ENCODE measurements at places on chromosomes 7 and 10. TPM values are rescaled to one million over a fixed set of nuclear protein-coding genes. Genes with fewer than 3 reads are reported as not detected.

Gene HHEX
- 9.2 TPM for total RNA-seq

Gene MARCHF5
- total RNA-seq, result 21.0 TPM

Gene ITIH5
- total RNA-seq, result 3.6 TPM

Gene TAX1BP1
- 114 TPM for total RNA-seq

Gene C10orf143
- total RNA-seq, result 0.13 TPM

Gene SYNPO2L
- not detected for total RNA-seq

Gene SEMA3A
- 52.1 TPM for total RNA-seq

Gene ITPRID1
- not detected for total RNA-seq

Gene GNAT3
- not detected for total RNA-seq

Gene TRIL
- 1.8 TPM for total RNA-seq

Gene NPFFR1
- not detected for total RNA-seq

Gene NFKB2
- 37.6 TPM for total RNA-seq

Gene TUBAL3
- total RNA-seq, result not detected

Gene FAM241B
- total RNA-seq, result 0.39 TPM

Gene OR6V1
- not detected for total RNA-seq

Gene PIK3AP1
- total RNA-seq, result not detected

Gene FLNC
- total RNA-seq, result 324 TPM

Gene PON3
- total RNA-seq, result 0.13 TPM

Gene ARHGEF5
- total RNA-seq, result 2.0 TPM

Gene FGL2
- 86.5 TPM for total RNA-seq

Gene GPR15LG
- not detected for total RNA-seq

Gene ZNF467
- 1.6 TPM for total RNA-seq

Gene SPDYE16
- total RNA-seq, result not detected

Gene PDE1C
- total RNA-seq, result 89.5 TPM

Gene OPN4
- total RNA-seq, result not detected

Gene PRSS37
- not detected for total RNA-seq

Gene AGR3
- total RNA-seq, result not detected

Gene PAX4
- not detected for total RNA-seq

Gene INSYN2A
- 0.13 TPM for total RNA-seq

Gene ASZ1
- total RNA-seq, result not detected

Gene CALCR
- not detected for total RNA-seq

Gene CUBN
- total RNA-seq, result 3.4 TPM

Gene FGFR2
- 0.03 TPM for total RNA-seq

Gene PAX2
- not detected for total RNA-seq

Gene OR6B1
- not detected for total RNA-seq

Gene TMEM229A
- 0.07 TPM for total RNA-seq

Gene PIP4K2A
- 36.0 TPM for total RNA-seq

Gene ADGRA1
- total RNA-seq, result not detected

Gene RBP3
- not detected for total RNA-seq

Gene CYP2C18
- not detected for total RNA-seq

Gene OR2A1
- total RNA-seq, result 0.07 TPM

Gene EFCAB10
- 0.13 TPM for total RNA-seq
